ENCODE measurements at places on chromosomes 7 and 10.
A peak's percentile ranks its signal among the peaks of the same experiment; 100 is the strongest.

GRCh38 chr10:69049566-69049961 lies 38.3 kb upstream of the SRGN start:
- DNase-seq = no peak

DNA sequence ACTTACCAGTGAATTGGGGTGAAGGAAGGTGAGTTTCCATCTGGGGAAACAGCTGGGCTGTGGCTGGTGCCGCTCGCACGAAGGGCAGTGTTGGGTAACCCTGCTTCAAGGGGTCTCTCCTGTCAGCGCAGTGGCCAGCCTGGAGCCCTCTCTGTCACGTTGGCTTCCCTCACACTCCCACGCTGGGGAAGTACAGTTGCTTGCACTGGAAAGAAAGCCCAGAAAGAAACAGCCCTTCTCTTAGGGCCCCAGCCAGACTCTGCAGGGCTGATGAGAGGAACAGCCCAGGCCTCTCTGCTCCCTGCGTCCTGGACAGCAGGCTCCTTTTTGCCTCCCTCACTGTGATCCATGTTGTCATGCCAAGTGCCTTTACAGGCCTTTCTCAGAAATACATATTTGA lies 40.3 kb upstream of the TRIM8 start:
- no peak for DNase-seq

DNA sequence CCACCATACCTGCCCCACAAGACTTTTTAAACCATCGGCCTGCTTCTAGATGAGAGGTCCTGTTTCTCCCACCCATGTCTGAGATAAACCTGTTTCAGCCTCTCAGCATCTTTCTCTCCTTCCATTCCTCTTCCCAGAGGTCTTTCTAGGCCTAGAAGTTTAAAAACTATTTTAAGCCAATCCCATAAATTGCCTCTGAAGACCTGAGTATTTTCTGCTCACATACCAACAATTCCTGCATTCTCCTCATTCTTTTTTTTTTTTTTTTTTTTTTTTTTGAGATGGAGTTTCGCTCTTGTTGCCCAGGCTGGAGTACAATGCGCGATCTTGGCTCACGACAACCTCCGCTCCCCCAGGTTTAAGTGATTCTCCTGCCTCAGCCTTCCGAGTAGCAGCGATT lies 262.9 kb upstream of the AUTS2 start:
- DNase-seq = no peak

GRCh38 chr7:131020759-131021261 lies 286.8 kb upstream of the KLF14 start:
- no peak for DNase-seq

DNA sequence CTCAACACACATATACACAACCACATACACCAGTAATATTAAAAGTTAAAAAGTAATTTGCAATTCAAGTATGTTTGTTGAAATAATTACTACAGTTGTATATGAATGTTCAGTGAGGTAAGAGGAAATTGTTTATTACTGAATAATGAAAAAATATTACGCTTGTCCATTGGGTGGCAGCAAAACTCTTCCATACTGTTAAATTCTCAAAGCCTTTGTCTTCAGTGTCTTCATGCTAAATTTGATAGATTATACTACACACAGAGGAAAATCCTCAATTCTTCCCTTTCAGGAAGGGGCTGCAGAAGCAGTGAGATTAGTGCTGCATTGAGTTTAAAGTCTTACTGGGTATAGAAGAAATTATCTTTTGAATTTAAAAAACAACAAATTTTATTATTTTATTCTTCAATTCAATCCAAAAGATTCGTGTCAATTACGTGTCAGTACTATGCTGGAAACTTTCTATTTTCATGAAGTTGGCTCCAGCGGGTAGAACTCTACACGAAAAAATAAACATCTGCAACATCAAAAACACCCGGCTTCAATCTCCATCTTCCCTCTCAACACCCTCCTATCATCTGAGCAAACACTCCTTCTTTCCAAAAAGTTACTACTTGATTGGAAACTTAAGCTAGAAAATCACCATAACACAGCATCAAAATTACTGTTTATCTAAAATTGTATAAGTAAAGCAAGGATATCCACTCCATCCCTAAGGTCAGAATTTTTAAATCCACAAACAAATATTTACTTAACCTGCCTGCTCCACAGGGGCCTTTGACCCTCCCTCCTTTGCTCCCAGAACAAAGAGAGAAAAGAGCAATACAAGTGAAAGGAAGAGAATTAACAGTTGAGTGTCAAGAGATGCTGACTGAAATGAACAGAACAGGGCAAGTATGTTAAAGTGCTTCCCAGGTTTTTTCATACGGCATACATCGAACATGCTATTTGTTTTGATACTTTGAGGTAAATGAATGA lies 37.0 kb upstream of the TES start:
- DNase-seq = no peak

- DNase-seq = no peak
These were observed 284.0 kb downstream of the GRID1 start for GRCh38 chr10:86082556-86082955.

GRCh38 chr10:112912410-112912928 lies 37.6 kb upstream of the TCF7L2 start:
- DNase-seq = no peak

GRCh38 chr10:83625831-83626360 lies 513.4 kb upstream of the GHITM start:
- no peak for DNase-seq

DNA sequence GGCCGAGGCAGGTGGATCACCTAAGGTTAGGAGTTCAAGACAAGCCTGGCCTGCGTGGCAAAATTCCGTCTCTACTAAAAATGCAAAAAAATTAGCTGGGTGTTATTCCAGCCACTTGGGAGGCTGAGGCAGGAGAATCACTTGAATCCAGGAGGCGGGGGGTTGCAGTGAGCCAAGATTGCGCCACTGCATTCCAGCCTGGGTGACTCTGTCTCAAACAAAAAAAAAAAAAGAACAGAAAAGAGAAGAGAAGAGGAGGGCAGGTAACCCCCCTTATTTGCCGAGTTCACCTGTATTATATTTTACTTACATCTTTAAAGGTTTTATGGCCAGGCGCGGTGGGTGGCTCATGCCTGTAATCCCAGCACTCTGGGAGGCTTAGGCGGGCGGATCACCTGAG lies 91.7 kb downstream of the RNF216 start:
- DNase-seq = no peak

GRCh38 chr7:30276203-30276900 lies 8.0 kb upstream of the ZNRF2 start:
- DNase-seq = no peak

DNA sequence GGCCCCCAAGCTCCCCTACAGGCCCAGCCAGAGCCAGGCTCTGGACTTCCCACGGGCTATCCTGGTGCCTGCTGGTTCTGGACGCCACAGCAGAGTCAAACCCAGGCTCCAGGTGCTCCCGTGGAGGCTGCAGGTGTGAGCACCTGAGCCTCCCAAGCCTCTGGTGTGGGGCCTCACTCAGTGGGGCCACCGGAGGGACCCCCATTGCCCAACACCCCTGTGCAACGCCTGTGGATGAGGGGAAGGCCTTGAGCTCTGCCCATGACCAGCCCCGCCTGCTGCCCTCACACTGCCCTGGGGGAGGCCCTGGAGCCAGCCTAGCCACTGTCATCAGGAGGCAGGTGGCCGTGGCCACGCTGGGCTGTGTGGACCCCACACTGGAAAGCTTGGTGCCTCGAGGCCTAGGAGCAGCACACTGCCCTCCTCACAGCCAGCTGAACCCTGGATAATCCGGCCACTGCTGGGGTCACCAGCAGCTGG lies 229.3 kb downstream of the MAD1L1 start:
- DNase-seq = no peak

DNA sequence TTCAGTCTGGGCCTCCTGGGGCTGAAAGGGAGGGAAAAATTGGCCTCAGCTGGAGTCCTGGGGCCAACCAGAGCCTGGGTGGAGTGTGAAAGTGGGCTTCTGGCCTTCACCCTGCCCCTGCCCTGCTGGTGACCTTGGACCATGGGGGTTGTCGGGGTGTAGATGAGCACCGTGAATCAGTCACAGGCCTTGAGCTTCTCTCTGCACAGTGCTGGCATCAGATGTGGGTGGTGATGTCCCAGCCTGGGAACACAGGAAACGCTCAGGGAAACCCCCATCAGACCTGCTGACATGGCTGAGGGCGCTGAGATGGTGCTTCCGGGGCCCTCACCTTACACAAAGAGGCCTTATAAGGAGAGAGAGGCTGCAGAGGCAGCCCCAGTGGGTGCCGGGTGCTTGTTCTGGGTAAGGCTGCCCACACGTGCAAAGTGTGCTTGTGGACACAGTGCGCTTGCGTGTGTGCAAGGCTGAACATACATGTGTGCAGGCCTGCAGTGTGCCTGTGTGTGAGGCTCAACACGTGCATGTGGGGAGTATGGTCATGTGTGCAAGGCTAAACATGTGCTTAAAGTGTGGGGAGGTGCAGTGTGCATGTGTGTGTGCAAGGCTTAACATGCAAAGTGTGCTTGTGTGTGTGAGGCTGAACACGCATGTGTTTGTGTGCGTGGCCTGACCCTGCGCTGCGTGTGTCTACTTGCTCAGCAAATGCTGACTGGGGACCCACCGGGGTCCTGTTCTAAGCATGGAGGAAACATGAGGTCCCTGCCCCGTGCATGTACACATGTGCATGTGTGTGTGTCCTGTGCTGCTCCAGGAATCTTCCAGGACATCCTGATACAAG lies 6.5 kb downstream of the ARPC1B start:
- DNase-seq = peak; percentile 76

- DNase-seq = no peak
These were observed 528 bp downstream of the CAMK2G start for GRCh38 chr10:73873838-73874215.

GRCh38 chr7:156015237-156016020 lies 203.2 kb upstream of the SHH start:
- DNase-seq = no peak

DNA sequence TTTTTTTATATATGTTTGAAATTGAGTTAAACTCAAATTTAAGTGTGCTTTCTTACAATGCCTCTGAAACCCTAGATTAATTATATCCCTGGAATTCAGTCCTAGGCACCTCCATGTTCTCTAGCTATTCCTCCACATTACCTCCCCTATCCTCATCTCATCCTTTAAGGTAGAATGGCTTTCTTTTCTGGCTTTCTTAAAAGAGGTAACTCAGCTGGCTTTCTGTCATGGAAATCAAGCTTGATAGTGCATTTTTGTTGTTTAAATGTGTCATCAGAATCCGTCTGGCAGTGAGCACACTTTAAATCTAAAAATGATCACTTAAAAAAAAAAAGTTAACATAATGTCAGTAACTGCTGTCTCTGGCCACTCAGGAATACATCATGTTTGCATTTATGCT lies 42.2 kb downstream of the AHR start:
- DNase-seq = no peak

- no peak for DNase-seq
These were observed 448.8 kb downstream of the DNAJB6 start for GRCh38 chr7:157785486-157786186.

- DNase-seq = no peak
These were observed 1.7 kb downstream of the ARHGAP12 start for GRCh38 chr10:31926765-31927564.

- peak; percentile 39 for DNase-seq
These were observed 151.8 kb downstream of the SFMBT2 start for GRCh38 chr10:7258948-7259523.

DNA sequence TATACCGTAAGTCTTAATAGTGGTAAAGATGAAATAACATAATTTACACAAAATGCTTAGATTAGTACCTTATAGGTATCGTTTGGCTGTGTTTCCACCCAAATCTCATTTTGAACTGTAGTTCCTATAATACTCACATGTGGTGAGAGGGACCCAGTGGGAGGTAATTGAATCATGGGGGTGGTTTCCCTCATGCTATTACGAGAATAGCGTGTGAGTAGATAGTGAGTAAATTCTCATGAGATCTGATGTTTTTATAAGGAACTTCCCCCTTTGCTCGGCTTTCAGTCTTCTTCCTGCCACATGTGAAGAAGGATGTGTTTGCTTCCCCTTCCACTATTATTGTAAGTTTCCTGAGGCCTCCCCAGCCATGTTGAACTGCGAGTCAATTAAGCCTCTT lies 426.3 kb upstream of the POT1 start:
- no peak for DNase-seq

Data from GM12891 (cell line).